ENCODE measurements at places on chromosomes 4 and X.
A peak's percentile ranks its signal among the peaks of the same experiment; 100 is the strongest.

- no peak for DNase-seq
Observed at GRCh38 chr4:91233164-91233563, 1070.6 kb upstream of the GRID2 start.

GRCh38 chr4:82787342-82787741, 11.3 kb downstream of the SCD5 start:
- DNase-seq: no peak

DNA sequence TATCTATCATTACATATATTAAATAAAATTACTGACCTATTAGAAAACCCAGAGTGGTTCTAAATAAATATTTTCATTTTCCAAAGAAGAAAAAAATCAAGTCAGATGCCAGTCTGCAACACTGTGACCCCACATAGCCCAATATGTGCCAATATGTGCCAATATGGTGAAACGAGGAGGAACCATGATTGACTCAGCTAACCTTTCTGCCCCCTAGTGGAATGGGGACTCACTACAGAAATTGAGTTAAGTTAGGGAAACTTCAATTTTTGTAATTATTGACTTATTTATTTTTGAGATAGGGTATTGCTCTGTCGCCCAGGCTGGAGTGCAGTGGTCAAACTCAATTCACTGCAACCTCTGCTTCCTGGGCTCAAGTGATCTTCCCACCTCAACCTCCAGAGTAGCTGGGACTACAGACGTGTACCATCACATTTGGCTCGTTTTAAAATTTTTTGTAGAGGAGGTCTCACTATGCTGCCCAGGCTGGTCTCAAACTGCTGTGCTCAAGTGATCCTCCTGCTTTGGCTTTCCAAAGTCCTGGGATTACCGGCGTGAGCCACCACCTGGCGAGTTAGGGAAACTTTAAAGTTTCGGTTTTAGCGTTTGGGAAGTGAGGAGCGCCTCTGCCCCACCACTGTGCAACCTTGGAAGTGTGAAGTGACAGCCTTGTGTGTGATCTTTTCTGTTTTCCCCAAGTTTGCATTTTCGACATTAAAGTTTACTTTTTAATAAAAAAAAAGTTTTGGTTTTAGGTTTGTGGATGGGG, 116.8 kb upstream of the SHISA3 start:
- no peak for DNase-seq

DNA sequence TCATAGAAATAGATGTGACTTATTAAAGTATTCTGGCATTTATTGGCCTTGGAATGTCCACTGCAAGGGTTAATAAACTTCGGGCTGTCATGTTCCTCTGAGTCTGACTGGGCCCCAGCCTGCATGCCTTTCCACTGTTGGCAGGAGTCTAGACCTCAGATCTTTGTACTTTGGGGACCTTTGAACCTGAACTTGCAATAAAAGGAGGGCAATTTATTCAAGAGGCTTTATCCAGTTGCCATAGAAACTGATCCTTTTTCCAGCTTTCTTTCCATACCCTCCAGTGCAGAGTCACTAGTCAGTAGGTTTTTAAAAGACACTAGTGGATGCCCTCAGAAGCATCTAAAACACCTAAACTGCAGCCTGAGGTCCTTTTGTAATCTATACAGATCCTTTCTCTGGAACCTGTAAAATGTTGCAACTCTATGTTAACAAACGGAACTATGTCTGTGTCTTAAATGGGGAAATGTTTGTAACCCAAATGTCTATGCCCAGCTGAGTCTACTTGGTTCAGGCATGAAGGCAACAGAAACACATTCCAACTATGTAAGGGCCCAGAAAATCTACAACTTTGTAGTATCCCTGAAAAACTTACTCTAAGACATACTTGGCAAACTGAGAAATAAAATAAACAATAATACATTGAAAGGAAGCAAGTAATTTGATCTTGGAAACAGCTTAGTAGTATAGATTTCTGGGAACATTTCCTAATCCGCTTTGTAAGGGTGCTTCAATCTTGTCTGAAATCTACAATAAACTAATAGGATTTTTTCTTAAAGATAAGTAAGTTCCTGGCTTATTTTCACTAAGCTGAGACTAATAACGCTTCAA, 41.5 kb downstream of the SOWAHB start:
- peak; percentile 6 for DNase-seq

DNA sequence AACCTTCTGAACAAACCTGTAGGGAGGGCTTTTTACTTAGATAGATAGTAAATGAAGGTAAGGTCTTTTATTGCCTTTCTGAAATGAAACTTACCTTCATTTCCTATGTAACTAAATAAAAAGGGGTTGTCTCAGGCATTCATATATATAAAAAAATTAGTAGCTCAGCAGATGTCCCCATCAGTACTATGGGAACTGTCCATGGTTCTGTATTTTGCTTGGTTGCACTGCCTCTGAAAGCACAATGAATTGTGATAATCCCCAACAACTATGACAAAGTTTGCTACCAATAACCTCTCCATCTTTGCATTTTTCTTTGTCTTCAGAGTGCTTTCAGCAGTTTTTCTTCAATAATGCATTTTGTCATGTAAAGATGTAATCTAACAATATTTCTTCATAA, 222.4 kb downstream of the SLIT2 start:
- DNase-seq: no peak

DNA sequence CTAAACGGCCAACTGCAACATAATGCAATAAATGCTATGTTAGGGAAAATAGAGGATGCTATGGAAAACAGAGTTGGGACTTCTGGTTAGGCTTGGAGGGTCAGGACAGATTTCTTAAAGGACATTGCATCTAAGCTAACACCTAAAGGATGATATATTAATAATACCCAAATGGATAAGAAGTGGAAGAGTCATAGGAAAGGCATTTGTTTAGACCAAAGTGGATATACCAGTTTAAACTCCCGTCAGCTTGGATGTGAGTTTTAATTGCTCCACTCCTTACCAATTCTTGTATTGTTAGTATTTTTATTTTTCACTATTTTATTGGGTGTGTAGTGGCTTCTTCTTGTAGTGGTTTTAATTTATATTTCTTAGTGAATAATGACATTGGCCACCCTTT, 93.9 kb downstream of the PTPN13 start:
- DNase-seq: no peak

- DNase-seq: no peak
Observed at GRCh38 chr4:108080747-108081146, 88.0 kb downstream of the LEF1 start.

Data from SW480 (cell line).